ENCODE measurements at places on chromosomes 4 and X.

GRCh38 chr4:24885342-24885741 is 27.5 kb downstream of the CCDC149 start:
- no peak for DNase-seq

DNA sequence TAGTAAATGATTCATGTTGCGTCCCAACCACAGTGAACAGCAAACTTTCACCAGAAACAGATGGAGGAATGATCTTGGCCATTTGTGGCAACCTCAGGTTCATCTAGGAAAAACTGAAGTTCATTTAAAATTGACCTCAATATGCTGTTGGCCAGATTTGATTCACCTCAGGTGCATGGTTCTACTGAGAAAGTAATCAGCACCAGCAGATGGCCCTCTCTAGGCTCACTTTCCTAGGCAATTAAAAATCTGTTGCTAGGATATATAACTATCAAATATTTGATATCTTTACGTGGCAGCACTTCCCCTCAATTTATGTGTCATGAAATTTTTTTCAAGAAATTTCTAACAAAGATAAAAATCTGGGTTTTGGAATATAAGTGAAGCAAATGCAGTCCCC is 344.7 kb downstream of the GALNTL6 start:
- DNase-seq: no peak

DNA sequence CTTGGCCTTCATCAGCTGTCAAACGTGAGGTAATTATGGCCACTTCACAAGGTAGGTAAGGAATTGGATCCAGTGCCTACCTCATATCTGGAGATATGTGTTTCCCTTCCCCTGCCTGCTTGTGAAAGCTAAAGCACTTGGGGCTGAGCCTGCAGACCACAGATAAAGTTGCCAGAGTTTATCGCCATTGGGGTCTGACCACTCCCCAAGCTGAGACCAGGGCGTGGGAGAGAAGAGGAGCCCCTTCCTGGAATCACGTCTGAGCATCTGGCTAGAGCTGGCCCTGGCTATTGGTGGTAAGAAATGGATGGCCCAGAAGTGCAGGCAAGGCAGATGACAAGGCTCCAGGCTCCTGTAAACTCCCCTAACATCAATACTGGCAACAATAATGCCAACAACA is 2.7 kb downstream of the ALAS2 start:
- DNase-seq: no peak

- DNase-seq: no peak
Observed at GRCh38 chr4:180407275-180407885, 1835.8 kb upstream of the TENM3 start.

DNA sequence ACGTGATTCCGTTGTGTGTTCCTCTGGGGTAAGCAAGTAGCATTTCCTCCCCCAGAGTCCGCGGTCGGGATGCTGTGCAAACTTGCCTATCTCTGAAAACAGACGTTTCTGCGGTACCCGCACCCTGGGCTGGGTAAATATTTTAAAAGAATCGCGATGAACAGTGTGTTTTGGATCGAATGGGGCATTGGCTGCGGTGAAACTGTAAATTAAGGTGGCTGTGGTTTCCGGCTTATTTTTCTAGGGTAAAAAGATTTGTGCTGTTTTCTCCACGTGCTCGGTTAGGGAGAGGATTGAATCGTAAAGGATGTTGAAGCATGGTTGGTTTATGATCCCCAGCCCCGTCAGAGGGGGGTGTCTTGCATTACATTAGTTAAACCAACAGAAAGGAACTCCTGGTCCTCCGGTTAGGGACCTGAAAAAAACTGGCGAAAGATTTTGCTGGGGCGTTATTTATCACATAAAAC is 1.2 kb downstream of the HHIP start:
- DNase-seq: no peak

- DNase-seq: no peak
Observed at GRCh38 chr4:116733370-116733769, 352.0 kb downstream of the TRAM1L1 start.

GRCh38 chr4:73600954-73601353 is 19.3 kb downstream of the RASSF6 start:
- no peak for DNase-seq

DNA sequence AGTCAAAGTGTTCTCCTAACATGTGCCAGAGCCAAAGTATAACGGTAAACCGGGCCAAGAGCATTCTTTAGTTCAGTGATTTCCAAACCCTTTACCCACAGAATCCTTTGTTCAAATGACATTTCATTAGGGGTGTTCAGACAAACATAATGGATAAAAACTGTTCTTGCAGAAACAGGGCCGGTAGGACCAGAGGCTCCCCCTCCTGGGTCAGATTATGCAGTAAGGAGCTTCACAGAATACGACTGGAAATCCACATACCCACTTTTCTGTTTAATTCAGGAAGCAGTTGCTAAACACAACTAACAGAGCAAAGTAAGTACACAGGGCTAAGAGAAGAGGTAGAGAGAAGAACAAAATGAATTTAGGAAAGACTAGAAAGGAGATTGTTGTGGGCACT is 46.6 kb upstream of the TMEM184C start:
- no peak for DNase-seq

GRCh38 chr4:40563401-40563800 is 66.3 kb downstream of the RBM47 start:
- no peak for DNase-seq

- DNase-seq: no peak
Observed at GRCh38 chr4:113969709-113970334, 9.6 kb downstream of the ARSJ start.

DNA sequence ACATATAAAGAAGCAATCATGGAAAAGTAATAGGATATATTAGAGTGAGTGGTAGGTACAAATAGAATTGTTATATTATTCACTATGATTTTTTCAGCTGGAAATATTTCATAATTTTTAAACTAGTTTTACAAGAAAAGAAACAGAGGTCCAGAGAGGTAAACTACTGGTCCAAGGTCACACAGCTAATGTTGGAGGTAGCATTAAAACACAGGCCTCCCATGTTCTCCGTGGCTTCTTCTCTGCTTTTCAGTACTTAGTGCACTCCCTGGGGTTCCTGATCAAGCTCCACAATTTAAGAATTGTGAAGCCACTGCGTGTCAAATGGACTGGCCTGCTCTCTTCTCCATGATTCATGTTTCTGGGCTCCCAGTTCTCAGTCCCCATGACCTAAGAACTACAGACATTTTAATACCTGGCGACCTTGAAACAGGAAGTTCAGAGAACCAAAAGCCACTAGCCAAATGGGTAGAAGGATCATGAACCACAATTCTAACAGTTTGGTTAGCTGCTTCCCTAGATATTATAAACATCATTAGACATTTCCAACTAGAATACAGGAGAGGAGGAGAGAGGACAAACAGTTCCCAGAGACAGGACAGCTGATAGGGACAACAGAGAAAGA is 172.0 kb upstream of the KLF3 start:
- DNase-seq: no peak

DNA sequence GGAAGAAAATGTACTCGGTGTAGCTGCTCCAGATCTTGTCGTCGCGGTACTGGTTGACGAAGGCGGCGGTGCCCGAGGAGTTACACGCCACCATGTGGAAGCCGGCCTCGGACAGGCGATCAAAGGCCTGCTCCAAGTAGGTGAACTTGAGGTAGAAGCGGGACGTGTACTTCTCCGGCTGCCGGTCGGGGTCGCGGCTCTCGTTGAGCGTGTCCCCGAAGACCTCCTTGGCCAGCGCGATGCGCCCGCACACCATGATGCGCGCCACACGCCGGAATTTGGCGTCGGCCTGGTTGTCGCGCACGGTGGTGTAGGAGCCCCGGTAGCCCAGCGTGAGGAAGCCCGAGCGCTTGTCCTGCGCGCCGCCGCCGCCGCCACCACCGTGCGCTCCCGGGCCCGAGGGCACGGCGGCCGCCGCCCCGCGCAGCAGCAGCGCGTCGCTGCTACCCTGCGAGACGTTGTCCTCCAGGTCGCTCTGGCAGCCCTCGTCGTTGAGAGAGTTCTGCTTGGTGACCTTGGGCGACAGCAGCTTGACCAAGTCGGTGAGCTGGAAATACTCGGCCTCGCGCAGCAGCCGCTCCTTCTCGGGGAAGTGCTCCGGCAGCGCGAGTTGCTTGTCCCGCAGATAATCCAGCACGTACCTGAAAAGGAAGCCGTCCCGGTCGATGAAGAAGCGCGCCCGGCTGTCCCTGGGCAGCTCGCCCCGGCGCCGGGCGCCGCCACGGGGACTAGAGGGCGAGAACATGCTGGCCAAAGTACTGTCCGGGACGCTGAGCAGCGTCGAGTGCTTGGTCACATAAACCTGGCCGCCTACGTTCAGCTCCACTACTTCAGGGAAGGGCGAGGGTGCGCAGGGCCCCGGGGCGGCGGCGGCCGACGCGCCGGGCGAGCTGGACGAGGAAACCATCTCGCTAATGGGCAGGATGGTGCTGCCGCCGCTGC is 775 bp downstream of the KCTD8 start:
- no peak for DNase-seq

GRCh38 chrX:103847174-103847870 is 15.3 kb upstream of the RAB9B start:
- DNase-seq: no peak

- DNase-seq: no peak
Observed at GRCh38 chr4:2558301-2558700, 21.9 kb downstream of the FAM193A start.

DNA sequence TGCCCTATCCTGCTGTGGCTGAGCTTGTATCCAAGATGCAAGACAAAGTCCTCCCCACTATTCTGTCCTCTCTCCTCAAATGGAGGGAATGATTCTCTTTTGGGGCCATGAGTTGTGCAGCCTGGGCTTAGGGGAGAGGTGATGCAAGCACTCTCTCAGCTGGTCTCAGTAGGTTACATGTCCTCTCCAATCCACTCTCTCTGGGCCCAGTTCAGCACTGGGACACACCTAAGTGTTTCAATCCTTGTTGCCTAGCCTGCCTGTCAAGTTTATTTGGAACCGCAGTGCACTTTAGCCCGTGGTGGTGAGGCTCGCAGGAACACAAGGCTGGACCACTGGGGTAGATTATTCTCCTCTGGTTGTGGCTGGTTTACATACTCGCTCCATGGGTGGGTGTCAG is 23.8 kb upstream of the TMPRSS11D start:
- no peak for DNase-seq

DNA sequence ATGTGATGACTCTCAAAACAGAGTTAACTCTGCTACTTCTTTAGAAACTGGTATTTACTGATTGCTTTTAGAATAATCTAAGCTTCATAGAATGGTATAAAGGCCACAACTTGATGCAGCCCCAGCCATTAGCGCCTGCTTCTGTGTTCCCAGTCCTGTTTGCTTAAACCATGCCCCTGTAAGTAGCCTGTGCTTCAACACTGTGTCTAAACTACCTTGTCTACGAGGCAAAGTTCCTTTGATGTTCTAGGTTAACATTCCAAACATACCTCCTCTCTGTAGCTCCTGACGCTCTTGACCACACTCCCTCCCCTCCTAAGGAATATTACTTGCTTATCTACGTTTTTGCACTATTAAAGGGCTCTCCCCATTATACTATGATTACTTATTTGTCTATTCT is 352.5 kb upstream of the ADGRL3 start:
- no peak for DNase-seq

GRCh38 chrX:48663241-48663640 is 20.4 kb upstream of the WAS start:
- no peak for DNase-seq

DNA sequence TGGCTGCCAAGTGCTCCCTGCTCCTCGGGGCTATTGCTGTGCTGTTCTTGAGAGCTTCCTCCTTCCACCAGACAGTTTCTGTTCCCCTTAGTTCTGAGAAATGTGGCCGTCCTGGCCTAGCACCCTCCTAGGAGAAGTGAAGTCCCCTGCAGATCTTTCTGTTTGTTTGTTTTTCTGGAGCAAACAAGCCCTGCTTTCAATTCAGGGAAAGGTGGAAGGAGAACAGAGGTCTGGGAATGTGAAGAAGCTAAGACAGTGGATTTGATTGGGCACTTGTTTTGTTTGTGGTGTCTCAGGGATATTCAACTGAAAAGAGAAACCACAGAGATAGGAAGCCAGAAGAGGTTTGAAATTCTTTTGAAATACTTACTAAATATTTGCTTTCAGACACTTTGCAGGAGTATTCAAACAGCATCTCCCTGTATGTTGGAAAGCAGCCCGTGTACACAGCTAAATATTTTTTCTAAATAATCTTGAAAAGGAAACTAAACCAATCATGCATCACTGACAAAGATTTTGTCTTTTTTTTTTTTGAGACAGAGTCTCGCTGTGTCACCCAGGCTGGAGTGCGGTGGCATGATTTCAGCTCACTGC is 36.5 kb upstream of the PPM1K start:
- no peak for DNase-seq

DNA sequence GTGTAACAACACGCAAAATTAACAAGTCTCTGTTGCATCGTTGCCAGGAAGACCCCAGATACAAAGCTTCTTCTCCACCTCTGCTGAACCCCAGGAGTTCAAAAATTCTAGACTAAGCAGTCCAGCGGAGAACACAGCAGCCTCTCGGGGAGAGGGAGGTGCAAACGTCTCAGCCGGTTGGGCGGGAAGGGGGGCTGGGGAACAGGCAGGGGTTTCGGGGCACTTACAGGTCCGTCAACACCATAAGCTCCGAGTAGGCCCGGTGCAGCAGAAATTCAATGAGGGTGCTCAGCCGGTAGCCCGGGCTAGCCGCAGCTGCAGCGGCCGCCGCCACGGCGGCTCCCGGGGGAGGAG is 394 bp downstream of the MED14 start:
- peak; percentile 47 for DNase-seq

- no peak for DNase-seq
Observed at GRCh38 chrX:68417651-68418050, 15.6 kb downstream of the OPHN1 start.

- no peak for DNase-seq
Observed at GRCh38 chr4:98967786-98968329, 27.7 kb upstream of the METAP1 start.

DNA sequence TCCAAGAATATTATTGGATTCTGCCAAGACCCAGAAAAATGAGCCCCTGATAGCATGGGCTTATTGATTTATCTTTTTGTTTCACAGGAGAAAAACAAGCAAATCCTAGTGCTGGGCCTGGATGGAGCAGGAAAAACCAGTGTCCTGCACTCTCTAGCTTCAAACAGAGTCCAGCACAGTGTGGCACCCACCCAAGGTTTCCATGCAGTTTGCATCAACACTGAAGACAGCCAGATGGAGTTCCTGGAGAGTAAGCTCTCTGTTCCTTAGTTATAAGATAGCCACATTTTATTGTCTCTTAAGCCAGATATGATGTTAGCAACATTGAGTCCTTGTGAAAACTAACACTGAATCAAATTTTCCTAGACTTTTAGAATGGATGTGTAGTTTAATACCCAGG is 5.5 kb downstream of the ARL9 start:
- DNase-seq: no peak

DNA sequence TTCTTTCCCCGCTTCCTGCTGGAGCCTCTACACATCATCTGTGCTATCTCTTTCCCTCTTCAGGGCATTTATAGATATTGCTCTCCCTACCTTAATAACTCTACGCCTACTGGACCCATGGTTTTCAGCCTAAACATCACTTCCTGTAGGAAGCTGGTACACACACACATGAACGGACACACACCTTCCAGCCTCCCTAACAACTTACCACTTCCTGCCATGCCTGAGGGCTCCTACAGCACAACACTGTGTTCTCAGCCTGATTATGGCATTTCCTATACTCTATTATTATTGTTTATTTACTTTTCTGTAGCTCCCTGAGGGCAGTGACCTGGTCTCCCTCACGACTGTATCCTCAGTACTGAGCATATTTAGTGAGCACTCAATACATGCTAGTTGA is 163.6 kb upstream of the MAP3K15 start:
- DNase-seq: no peak
